ENCODE measurements at places on chromosomes 7 and 10.

- DNase-seq, result no peak
Measured at GRCh38 chr10:11238893-11239292, 221.2 kb downstream of the CELF2 start.

- no peak for DNase-seq
Measured at GRCh38 chr7:2032876-2033407, 199.8 kb downstream of the MAD1L1 start.

GRCh38 chr10:29841724-29842649 is 207.2 kb upstream of the SVIL start:
- no peak for DNase-seq

DNA sequence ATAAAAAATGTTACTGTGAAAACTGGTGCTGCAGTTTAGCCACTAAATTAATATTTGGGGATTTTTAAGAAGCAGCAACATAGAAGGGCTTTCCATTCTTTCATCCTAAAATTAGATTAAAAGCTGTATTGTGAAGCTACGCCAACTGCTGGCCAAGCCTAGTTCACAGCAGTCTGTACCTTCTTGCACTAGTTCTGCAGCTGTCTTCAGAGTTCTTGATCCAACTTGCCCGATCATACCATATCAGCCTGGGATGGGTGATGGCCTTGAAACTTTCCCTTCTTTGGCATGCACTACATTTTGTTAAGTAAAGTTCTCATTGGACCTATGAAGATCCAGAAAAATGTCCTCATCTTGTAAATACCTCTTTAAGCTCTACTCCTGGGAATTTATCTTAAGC is 20.3 kb upstream of the PANK1 start:
- no peak for DNase-seq

DNA sequence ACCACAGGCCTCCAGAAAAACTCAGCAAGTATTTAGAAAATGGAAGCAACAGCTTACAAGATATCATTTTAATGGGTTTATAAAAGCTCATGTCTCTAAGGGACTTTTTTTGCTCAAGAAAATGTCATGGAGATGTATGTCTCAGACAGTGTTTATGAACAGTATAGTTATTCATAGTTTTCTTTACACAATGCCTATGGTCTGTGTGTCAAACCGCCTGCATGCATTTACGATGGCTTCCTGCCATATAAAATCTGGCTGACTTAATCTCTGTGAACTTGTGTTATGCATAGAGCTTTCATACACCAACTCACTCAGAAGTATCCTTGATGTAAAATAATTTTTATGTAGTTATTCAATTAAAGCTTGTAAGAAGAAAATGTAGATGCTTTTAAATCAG is 1314.2 kb upstream of the LRRTM3 start:
- no peak for DNase-seq

DNA sequence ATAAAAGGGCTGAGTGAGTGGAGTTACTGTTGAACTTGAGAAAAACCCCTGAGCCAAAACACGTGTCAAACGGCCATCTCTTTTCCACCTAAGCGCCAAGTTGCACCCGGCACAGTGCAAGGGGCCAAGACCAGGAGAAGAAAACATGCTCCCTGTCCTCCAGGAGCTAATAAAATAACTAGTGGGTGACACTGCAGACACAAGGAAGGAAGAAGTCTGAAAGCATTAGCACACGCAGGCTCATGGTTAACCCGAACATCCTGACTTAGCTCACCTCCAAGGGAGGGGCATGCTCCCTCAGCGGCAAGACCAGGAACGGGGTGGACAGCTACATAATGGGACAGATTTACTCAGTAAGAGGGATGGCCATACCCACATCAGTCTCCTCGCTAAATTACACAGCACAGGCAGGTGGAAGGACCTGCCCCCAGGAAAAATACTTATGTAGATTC is 65.0 kb downstream of the PIP4K2A start:
- DNase-seq, result no peak

GRCh38 chr7:115135769-115136410 is 214.0 kb downstream of the MDFIC start:
- DNase-seq, result no peak

GRCh38 chr10:86104156-86104555 is 262.4 kb downstream of the GRID1 start:
- DNase-seq, result no peak

GRCh38 chr7:1700536-1701333 is 30.7 kb downstream of the ELFN1 start:
- no peak for DNase-seq

DNA sequence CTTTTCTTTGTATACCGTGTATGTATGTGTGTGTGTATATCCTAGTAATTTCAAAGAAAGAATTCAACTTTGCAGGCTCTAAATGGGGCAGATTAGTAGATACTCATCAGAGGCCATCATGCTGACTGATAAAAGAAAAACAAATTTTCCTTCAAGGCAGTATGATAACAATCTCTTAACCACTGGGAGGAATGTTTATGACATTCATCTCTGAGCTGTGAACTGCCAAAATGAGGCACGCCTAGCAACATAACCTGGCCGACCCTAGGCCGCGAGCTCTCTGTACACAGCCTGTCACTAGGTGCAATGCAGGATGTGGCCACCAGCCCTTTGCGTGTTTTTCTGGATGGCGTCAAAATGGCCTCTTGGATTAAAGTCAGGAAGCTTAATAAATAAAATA is 343.7 kb upstream of the GALNT17 start:
- peak; percentile 87 for DNase-seq

DNA sequence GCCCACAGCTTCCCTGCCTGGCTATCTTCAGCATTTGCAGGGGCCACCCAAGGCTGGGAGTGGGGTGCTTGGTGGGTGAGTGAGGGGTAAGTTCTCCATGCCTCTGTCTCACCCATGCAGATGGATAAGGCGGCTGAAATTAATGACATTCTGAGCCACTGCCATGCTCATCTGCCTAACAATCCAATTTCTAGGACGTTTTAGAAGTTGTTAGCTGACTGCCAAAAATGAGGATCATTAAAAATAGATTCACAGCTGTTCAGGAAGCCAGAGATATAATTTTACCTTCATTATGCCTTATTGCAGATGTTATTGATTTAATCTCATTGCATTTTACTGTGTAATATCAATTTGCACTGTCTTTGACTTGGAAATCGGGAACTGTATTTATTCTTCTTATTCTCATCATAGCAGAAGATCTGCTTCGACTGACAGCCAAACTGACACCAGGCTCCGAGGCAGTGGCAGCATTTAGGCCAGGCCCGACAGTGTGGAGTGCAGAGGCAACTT is 334.4 kb upstream of the NPVF start:
- DNase-seq, result no peak

GRCh38 chr7:140417456-140418155 is 13.7 kb downstream of the RAB19 start:
- no peak for DNase-seq

- no peak for DNase-seq
Measured at GRCh38 chr10:132102071-132102716, 36.4 kb downstream of the JAKMIP3 start.

- DNase-seq, result no peak
Measured at GRCh38 chr10:131129544-131129943, 182.0 kb downstream of the TCERG1L start.

All from T-helper 2 cell (primary cell).